ENCODE measurements at places on chromosomes 12 and 14.

DNA sequence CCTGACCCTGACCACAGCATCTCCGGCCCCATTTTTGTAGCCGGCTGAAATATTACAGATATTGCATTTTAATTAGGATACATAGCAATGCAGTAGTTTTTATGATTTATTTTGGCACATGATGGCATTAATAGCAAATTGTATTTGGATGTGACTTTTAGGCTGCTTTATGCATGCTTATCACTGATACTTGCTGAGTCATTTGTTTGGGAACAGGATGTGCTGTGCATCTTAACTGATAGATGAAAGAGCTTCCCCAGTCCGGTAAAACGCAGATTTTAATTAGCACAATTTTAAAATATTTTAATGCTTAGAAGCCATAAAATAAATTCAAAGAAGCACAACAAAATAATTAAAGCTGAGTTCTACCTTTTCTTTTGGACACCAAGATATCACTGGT, 90.7 kb downstream of the OTOGL start:
- DNase-seq: peak; percentile 38

GRCh38 chr14:106875503-106875902, 1349.1 kb downstream of the TMEM121 start:
- no peak for DNase-seq

- DNase-seq: no peak
These were observed 195.8 kb upstream of the DIO3 start for GRCh38 chr14:101365329-101366158.

DNA sequence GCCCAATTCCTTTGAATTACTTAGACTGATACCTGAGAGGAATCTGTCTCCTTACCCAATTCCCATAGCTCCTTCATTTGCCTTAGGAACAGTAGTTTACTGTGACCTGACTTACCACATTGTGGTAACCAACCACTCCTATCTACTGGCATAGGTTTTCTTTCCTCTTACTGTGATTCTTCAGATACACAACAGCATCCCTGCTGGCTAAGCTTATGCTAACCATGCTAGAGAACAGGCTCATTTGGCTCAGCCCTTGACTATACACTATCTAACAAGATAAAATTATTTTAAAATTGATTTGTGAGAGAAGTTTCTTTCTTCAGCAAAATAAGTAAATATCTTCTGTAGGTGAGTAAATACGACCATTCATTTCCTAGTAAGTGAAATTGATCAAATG, 320.4 kb upstream of the DDHD1 start:
- no peak for DNase-seq

DNA sequence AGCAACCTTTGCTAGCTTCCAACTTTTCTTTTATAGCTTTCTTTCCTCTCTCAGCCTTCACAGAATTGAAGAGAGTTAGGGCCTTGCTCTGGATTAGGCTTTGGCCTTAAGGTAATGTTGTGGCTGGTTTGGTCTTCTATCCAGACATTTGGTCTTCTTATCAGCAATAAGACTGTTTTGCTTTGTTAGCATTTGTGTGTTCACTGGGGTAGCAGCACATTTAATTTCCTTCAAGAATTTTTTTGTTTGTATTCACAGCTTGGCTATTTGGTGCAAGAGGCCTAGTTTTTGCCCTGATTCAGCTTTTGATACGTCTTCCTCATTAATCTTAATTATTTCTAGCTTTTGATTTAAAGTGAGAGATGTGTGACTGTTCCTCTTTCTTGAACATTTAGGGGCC, 130.8 kb downstream of the RAD51B start:
- DNase-seq: no peak

DNA sequence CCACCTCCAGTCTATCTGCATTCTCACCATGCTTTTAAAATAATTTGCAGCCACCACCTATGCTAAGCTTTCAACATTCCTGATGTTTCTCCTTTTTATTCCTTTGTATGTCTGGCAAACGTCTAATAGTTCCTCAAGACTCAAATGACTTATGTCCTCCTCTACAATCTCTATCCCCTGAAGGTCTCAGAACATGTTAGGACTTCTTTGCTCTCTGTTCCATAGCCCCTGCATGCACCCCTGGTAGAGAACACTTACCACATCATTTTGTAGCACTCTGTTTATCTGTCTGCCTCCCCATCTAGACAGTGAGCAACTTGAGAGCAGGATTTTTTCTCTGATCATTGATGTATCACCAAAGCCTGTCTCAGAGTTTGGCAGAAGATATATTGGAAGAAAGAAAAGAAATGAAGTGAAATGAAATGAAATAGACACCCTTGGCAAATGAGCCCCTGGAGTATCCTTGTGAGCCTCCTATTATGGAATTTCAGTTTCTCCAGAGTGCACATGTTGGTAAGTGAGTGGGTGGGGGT, 1231.2 kb upstream of the FLRT2 start:
- DNase-seq: no peak

DNA sequence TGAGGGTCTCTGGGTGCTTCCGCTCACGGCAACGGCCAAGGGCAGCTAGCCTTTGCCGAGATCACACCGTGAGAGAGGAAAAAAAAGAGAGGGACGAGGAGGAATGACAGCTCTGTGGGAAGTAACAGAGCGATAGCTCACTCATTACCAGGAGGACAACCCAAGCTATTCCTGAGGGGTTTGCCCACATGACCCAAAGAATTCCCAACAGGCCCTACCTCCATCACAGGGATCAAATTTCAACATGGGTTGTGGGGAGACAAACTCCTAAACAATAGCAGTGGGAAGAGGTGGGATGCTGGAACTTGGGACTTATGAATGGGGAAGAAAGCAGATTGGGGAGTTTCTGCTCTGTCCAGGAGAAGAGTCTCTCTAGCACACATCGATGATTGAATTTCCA, 180.6 kb downstream of the LRRK2 start:
- no peak for DNase-seq

DNA sequence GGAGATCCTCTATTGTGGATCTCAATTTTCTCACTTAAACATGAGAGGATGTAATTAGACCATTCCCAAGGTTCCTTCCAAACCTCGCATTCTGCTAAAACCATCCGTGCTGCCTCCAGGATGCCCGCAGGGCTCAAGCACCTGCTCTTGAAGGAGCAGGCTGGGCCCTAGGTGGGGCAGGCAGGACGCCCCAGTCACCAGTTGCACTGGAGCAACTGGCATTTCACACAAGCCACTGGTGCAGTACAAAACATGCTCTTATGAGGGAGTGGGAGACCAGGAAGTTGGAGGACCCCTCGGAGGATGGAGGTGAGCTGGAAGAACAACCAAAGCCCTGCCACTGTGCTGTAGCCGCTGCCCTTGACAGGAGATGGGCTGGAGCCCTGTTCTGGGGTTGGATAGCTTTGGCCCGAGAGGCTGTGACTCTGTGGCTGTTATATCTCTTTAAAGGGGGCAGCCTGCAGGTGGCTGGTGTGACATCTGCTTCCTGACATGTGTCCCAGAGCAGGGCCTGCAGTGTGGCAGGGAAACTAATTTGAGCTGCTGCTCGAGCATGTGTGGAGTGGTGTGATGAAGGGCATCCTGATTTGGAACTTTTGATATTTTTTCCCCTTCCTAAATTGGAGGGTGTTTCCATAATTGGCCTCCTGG, 122.2 kb downstream of the CRACR2A start:
- no peak for DNase-seq
